ENCODE measurements at places on chromosomes 13 and 19.

GRCh38 chr13:48655291-48655690 is 1.6 kb downstream of the CYSLTR2 start:
- DNase-seq = no peak

GRCh38 chr19:5107432-5108122 is 138.7 kb downstream of the KDM4B start:
- DNase-seq = no peak

GRCh38 chr13:76693086-76693485 is 193.1 kb downstream of the KCTD12 start:
- DNase-seq = no peak

DNA sequence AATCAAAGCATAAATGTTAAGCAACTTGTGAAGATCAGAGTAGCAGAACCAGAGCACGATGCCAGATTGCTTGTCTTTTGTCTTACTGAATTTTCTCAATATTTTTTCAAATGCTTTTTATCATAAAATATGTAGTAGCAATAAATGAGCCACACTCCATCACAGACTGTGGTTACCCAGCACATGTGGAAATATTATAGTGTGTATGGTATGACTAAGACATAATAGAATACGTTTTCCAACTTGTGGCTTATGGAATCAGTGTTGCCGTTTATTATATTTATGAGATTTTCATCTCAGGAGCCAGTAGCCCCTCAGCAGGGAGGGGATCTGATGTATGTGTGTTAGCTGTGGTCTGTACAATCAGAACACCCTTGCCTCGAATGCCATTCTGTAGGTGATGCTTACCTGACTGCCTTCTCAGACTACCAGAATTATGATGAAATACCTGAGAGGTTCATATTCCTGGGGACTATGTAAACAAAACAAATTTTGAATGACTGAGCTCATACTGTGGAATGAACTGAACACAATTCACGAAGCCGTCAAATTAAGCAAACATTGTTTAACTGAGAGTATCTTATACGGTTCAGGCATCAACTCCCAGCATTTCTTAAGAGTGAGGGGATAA is 1.9 kb downstream of the SCEL start:
- no peak for DNase-seq

DNA sequence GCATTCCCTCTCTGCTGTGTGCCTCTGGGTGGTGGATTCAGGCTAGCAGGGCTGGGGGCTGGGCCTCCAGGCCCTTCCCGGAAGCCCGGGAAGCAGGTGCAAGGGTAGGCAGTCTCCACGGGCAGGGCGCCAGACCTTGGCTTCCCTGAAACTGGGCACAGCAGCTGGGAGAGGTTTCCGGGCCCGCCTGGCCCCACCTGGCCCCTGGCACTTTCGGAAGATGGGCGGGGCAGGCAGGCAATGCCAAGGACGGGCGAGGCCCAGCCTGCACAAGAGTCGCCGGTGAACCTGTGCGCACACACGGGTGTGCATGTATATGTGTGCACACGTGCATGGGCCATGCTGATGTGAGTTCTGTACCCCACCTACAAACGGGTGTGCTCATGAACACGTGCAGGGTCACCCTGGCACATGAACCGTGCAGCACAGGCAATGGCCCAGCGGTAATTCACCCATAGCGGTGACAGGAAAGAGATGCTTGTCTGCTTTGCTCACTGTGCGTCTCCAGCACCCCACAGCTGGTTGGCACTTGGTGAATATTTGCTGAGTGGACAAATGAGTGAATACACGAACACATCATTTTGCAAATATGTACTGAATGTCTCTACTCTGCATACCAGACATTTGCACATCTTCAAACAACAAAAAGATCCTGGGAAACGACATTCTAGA is 15.3 kb downstream of the GADD45B start:
- DNase-seq = peak; percentile 58

DNA sequence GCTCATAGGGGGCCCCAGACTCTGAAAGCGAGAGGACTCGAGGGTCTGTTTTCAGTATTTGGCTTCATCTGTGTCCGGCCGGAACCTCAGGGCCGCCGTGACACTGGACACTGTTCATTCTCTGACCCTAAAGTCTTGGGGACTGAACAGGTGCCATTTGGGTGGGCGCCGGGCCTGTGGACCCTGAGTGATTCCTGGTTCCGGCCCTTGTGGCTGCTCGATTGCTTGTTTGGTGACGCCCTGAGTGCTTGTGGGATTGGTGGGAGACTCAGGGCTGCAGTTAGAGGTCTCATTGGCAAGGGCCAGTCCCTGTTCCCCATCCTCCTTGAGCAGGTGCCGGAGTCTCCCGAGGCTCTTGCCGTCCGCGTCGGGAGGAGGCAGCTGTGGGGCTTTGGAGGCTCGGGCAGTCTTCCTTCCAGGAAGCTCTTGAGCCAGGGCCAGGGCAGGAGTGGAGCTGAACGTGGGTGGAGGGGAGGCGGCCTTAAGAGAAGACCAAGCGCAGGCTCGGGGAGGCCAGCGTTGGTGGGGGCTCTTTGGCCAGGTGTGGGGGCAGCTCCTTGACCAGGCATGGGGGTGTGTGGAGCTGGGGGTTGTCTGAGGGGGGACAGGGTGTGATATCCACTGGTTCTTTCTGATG is 4.7 kb downstream of the PTBP1 start:
- DNase-seq = peak; percentile 69

DNA sequence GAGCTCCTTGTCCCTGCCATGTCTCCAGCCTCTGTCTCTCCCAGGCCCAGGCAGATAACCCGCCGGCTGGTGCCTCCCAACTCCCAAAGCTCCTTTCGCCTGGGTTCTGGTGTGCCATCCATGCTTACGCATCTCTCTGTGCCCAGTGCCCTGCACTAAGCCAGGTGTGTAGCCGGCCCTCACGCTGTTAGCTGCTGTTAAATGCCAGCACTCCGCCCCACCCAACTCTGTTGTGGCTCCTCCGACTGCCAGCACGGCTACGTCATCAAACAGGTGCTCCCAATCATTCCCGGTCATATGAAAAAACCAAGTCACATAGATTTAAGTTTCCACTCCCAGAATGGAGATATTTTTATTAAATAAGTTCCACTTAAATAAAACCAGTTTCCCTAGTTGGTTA is 7.0 kb upstream of the HSPH1 start:
- DNase-seq = no peak

All from femur (tissue), 1 donor.